ENCODE measurements at places on chromosomes 1 and 21.

GRCh38 chr1:108097018-108097417, 103.1 kb downstream of the SLC25A24 start:
- no peak for DNase-seq

GRCh38 chr1:110264430-110264829, 54.3 kb downstream of the KCNC4 start:
- no peak for DNase-seq

DNA sequence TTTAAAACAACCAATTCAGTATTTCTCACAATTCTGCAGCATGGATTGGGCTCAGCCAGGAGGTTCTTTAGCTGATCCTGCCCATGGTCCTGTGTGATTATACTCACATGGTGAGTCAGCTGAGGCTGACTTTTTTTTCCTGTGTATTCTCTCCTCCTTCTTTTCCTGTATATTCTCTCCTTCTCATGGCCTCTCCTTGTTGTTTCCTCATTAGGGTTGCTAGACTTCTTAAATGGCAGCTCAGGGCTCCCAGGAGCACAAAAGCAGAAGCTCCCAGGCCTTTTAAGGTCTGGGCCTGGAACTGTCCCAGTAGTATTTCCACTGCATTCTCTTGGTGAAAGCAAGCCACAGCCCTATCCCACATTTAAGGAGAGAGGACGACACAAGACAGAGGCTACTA, 26.8 kb downstream of the VANGL1 start:
- DNase-seq = no peak

DNA sequence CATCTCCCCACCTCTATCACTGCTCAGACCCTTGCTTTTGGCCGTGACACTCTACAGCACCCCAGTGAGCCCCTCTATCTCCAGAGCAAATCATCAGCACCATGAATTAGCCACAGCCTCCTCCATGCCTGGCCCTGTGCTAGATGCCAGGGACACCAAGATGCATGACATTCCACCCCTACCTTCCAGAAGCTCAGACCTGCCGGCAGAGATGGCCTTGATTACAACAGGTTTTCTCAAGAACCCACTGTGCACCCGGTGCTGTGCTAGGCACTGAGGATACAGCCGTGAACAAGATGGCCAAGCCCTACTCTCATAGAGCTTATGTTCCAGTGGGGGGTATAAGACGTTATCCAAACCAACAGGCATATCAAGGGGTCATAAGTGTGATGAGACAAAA, 30.6 kb downstream of the CDK18 start:
- DNase-seq = no peak

GRCh38 chr21:33362044-33362555, 37.3 kb downstream of the IFNAR1 start:
- peak; percentile 56 for DNase-seq

GRCh38 chr1:111516005-111516535, 12.6 kb upstream of the ADORA3 start:
- DNase-seq = no peak

DNA sequence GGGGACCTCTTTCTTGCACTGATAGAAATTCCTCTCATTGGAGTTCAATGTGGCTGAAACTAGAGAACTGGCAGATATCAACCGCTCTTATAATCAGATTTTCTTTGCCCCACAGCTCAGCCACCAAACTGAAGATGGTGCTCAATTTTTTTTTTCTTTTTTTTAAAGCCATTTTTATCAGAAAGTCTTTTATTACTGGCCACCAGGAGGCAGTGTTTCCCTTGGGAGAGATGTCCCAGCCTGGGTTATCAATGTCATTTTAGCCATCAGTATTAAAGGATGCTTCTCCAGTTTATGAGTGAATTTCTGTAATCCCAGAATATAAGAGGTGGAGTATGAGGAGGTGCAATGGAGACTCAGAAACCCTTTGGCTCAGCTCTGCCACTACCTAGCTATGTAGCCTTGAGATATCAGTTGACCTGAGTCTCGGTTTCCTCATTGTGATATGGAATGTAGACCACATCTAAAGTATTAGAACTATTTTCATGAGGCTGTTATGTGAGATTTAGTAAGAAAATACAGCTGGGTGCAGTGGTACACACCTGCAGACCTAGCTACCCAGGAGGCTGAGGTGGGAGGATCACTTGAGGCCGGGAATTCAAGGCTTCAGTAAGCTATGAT, 27.6 kb downstream of the CD244 start:
- no peak for DNase-seq

- no peak for DNase-seq
Measured at GRCh38 chr1:118973531-118974137, 14.5 kb downstream of the TBX15 start.

GRCh38 chr1:25031966-25032667, 102.0 kb upstream of the RUNX3 start:
- DNase-seq = peak; percentile 68

GRCh38 chr1:190754666-190755065, 277.0 kb upstream of the BRINP3 start:
- DNase-seq = no peak

- no peak for DNase-seq
Measured at GRCh38 chr1:50271968-50272578, 151.2 kb downstream of the DMRTA2 start.

GRCh38 chr21:32612999-32613337, 791 bp upstream of the CFAP298 start:
- DNase-seq = no peak

DNA sequence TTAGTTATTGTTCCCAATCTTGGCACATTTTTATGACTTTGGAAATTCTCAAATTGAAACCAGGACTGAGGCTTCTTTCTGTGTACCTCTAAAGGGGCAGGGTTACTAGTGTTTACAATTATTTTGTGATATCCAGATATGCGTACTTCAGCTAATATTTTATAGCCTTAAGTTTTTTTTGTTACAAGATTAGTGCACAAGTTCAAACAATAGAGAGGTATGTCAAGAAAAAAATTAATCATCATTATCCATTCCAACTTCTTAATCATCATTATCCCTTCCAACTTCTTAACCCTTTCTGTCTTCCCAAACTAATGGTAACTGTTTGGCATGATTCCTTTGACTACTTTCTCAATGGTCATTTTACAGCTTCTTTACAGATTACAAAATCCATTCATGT, 272.9 kb upstream of the C1orf105 start:
- DNase-seq = no peak

GRCh38 chr21:28669321-28669720, 323.4 kb downstream of the LTN1 start:
- no peak for DNase-seq

DNA sequence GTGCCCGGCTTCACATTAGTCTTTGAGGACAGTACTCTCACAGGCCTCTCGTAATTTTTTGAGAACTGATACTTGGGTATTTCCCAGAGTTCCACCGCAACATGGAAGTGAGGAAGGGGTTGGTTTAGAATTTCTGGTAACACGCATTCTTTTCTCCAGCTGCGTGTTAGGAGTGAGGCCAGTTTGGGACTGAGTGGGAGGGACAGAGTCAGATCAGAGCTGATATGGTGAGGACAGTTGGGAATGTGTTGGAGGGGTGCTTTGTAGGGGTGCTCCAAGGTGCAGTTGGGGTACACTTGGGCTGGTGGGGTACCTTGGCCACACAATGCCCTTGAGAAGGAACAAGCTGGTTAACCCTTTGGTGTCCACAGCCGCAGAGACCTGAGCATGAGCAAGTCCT, 6.7 kb downstream of the FBXO6 start:
- DNase-seq = no peak

GRCh38 chr1:31372051-31372450, 825 bp downstream of the FABP3 start:
- DNase-seq = no peak

- DNase-seq = no peak
Measured at GRCh38 chr1:154661110-154661509, 53.1 kb upstream of the ADAR start.
